Motor neuron (in vitro differentiated cells): ENCODE measurements at places on chromosomes 12 and 14.

- no peak for ATAC-seq
These were observed 174.6 kb upstream of the TBX3 start for GRCh38 chr12:114858388-114859146.

- peak; percentile 4 for ATAC-seq
These were observed 9.3 kb downstream of the STAC3 start for GRCh38 chr12:57241402-57242310.

- peak; percentile 82 for ATAC-seq
These were observed 10.9 kb downstream of the LRTM2 start for GRCh38 chr12:1830981-1831963.

DNA sequence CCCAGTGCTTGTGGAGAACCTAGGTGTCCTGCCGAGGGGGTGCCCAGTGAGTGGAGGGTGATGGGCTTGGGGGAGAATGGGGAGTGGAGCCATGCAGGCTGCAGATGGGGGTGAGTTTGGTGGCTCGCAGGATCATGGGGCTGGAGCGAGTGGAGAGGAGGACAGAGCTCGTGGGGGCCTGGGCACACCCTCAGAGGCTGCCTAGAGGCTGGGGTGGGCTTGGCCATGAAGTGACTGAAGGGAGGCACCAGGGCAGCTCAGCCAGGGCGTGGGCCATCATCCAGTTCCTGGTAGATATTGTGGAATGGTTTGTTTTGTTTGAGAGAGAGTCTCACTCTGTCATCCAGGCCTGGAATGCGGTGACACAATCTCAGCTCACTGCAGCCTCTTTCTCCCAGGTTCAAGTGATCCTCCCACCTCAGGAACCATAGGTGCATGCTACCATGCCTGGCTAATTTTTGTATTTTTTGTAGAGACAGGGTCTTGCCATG lies 43.4 kb upstream of the AMN start:
- no peak for ATAC-seq

DNA sequence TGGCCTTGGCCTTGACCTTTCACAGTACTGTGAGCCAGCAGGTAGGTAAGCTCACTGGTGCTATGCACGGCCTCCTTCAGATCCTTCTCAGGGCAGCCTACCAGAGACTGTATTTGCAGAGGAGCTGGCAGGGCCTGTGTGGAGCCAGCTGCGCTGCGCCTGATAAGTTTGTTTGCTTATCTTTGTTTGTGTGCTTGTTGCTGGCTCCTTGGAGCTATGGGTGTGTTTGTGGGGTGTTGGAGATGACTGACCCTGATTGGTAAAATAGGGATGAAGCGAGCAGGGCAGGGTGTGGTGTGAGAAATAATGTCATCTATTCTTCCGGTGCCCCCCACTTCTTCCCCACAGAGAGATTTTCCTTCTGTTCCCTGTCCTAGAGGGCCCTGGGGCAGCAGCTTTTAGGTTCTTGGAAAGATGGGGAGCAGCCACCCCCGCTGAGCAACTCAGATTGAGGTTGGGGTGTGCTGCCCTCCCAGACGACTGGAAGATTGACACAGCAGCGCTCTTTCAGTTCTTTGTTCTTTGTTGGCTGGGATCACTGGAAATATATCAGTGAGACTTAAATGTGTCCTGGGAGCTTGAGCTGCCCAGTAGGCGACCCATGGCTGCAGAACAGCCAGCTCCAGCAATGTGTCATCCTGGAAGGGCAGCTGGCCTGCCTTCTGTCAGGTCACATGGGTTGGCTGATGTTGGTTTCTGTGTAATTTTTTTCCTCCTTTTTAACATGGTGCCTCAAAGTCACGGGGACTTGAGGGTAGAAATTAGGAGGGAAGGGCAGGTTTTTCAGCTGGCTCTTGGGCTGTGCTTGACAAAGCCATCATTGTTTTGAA lies 19.6 kb downstream of the MLXIP start:
- ATAC-seq: peak; percentile 58
